ENCODE measurements at places on chromosomes 2 and 18. TPM values are rescaled to one million over a fixed set of nuclear protein-coding genes. Genes with fewer than 3 reads are reported as not detected.

Gene GRHL1
- 3.9 TPM for total RNA-seq

Gene PRSS56
- not detected for total RNA-seq

Gene BCL2
- total RNA-seq: 78.2 TPM

Gene SGPP2
- 0.94 TPM for total RNA-seq

Gene APLF
- 11.2 TPM for total RNA-seq

Gene MGAT4A
- total RNA-seq: 207 TPM

Gene ALLC
- not detected for total RNA-seq

Gene TNFRSF11A
- total RNA-seq: 1.4 TPM

Gene IL1F10
- not detected for total RNA-seq

Gene SEPTIN10
- 3.7 TPM for total RNA-seq

Gene MATN3
- total RNA-seq: not detected

Gene KIAA2012
- not detected for total RNA-seq

Gene DSG1
- total RNA-seq: not detected

Gene VSNL1
- not detected for total RNA-seq

Gene NTSR2
- total RNA-seq: not detected

Gene SLC14A1
- 2.5 TPM for total RNA-seq

Gene NXPH2
- not detected for total RNA-seq

Gene LHCGR
- not detected for total RNA-seq

Gene PIEZO2
- 0.21 TPM for total RNA-seq

Gene CHCHD5
- 4.6 TPM for total RNA-seq

Gene VAMP5
- 8.9 TPM for total RNA-seq

Gene SUCLG1
- total RNA-seq: 50.4 TPM

Gene TTN
- total RNA-seq: 47.6 TPM

Gene RPL37A
- 1,276 TPM for total RNA-seq

Gene CLEC4F
- total RNA-seq: 0.21 TPM

Gene QPCT
- total RNA-seq: 49.5 TPM

Gene CTLA4
- 38.5 TPM for total RNA-seq

Gene TM4SF20
- total RNA-seq: not detected

Gene HOXD13
- total RNA-seq: not detected

Gene UCN
- total RNA-seq: not detected

Gene OSR1
- total RNA-seq: 0.10 TPM

Gene HOXD10
- total RNA-seq: not detected

Gene CCDC85A
- total RNA-seq: not detected

All from mononuclear cell (primary cell).